ENCODE measurements at places on chromosomes 1 and 21. TPM values are rescaled to one million over a fixed set of nuclear protein-coding genes. Genes with fewer than 3 reads are reported as not detected.

PRELP gene
- total RNA-seq: 200 TPM

TIE1 gene
- total RNA-seq: 58.0 TPM

DNA sequence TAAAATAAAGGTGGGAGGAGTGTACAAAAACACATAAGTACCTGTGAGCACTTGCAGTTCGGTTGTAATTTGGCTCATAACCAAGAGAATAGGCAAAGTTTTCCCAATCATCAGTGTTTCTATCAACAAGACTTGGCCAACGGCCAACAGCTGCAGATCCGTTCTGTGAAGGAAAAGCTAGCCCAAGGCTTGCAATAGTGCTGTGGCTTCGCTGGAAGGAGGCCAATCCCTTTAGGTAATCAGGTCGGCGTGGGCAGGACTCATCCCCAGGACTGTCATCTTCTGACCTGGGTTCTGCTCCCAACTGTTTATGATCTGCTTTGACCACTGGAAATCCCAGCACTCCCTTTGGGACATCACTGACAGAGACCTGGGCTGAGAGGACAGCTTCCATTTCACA lies 107.8 kb downstream of the LYST start:
- DNase-seq: no peak

SPRR2G gene
- total RNA-seq: not detected

CELA2B gene
- total RNA-seq: not detected

DNA sequence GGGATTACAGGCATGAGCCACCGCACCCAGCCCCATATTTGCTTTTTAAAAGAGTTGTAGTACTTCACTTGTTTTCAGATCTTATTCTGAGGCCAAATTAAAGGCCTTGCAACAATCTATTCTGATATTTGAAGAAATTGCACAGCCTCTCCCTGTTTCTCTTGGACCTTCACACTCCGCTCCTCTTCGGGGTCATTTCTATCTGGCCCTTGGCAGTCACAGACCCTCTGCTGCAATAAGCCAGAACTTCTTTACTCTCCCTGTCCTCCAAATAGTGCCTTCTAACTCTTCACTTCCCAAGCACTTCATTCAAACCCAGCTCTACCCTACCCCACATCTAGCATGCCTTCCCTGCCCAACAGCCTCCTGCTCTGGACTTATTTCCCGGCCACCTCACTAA lies 110.7 kb downstream of the LAMC2 start:
- DNase-seq: no peak

- DNase-seq: no peak
Measured at GRCh38 chr1:199422206-199422605, 605.3 kb upstream of the NR5A2 start.

- DNase-seq: no peak
Measured at GRCh38 chr21:20313013-20313412, 685.2 kb upstream of the NCAM2 start.

DNA sequence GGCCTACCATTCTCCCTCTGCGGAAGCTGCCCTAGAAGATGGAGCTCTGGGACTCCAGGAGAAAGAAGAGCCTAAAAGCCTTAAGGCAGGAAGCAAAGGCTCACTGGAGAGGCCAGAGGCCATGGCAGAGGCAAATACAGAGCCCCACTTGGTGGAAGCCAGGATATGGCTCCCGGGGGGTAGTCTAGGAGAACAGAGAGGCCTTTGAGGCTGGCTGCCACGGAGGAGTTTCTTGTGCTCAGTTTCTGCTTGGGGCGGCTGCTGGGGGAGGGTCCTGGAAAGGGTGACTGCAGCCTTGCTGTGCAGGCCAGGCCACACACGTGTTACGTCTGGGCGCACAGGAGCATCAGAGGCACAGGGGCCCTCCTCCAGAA lies 5.4 kb downstream of the CC2D1B start:
- no peak for DNase-seq

DNA sequence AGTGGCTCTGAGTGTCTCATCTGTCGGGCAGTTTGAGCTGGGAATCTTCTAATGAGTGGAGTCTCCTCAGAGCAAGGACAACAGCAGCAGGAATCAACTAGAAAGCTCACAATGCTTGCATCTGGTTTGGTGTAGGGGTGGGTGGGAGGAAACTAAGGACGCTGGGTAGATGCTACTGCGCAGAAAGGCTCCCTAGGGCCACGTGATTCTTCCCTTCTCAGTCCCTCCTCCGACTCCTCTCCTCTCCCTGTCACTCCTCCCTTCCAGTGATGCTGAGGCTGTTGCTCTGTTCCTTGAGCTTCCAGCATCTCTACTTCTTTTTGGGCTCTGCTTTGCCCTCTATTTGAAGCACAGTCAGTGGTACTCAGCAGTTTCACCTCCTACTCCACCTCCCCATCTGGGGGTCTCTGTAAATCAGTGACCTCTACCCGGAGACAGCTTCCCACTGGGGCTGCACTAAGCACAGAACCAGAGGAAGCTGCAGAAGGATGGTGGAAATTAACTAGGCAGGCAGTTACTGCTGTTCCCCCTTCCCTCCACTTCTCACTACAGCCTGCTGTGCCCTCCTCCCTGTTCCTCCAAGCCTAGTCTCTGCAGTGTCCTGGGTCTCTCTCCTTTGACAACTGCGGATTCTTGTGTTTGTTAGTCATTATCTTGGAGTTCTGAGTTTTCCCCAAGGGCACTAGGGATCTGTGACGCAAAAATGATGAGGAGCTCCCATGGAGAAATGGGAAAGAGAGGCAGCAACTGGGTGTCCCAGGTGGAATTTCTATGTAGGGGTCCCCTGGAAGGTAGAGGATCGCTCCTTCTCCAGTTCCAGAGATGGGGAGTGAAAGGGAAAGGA lies 5.8 kb downstream of the LINGO4 start:
- DNase-seq: no peak

DNA sequence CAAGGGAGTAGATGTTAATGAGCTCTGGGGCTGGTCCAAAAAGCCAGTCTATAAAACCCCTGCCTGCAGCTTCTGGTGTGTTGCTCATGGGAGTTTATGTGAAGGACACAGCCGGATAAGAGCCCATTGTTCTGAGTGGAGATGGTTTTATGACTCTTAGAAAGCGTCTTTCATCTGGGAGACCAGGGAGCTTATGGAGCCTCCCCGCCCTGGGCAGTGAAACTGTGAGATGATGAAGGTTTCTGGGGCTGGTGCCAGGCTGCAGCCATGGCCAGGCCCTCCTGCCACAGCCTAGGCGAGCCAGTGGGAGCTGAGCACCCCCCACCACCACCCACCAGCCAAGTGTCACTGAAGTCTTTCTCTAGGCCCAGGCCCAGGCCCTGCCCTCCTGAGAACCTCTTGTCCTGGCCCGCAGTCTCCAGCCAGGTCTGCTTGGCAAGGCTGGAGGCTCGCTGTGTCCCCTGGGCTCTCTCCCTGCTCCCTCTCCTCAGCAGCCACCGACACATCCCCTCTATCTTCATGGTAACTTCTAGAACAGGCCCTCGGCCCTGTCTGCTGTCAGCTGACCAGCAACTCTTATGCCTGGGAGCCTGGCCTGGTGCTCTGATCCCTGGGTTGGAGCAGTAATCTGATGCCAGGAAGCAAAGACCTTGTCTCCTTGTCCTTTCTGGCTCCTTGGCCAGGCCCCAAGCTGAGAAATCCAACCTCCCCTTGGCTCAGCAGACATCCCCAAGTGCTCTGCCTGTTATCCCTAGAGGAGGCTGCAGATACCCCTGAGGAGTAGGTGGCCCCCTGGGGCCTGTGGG lies 7.6 kb upstream of the ARHGEF10L start:
- peak; percentile 76 for DNase-seq

DNA sequence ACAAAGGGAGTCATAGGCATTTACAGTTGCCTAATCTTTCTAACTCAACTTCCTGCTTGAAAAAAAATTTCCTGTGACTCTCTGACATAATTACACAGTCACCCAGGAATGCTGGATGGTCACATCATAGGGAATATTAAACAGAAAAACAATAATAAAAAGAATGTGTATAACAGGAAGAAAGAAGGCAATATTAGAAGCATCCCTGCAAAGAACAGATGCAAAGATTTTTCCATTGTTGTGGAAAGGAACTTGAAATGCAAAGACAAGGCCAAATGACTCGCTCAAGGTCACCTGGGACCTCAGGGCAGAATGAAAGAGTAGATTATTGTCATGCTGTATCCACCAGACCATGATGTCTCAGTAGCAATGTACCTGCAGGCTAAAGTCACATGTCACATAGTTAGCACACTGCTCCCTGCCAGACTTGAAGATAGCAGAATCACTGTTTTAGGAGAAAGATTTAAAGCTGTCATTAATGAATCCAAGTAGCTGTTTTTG lies 184.3 kb downstream of the CYYR1 start:
- DNase-seq: no peak

GRCh38 chr21:31711326-31711725 lies 20.6 kb downstream of the SCAF4 start:
- no peak for DNase-seq

GRCh38 chr21:33214056-33214455 lies 15.7 kb upstream of the IFNAR2 start:
- DNase-seq: no peak

DNA sequence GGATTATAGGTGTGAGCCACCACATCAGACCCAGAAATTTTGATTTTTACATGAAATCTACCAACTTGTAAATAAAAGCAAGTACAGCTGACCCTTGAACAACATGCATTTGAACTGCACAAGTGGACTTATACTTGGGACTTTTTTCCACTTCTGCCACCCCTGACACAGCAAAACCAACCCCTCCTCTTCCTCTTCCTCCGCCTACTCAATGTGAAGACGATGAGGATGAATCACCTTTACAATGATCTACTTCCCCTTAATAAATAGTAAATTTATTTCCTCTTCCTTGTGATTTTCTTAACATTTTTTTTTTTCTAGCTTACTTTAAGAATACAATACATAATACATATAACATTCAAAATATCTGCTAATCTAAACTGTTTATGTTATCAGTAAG lies 17.5 kb upstream of the YRDC start:
- no peak for DNase-seq
